ENCODE measurements at places on chromosomes 16 and 17. TPM values are rescaled to one million over a fixed set of nuclear protein-coding genes. Genes with fewer than 3 reads are reported as not detected.

DNA sequence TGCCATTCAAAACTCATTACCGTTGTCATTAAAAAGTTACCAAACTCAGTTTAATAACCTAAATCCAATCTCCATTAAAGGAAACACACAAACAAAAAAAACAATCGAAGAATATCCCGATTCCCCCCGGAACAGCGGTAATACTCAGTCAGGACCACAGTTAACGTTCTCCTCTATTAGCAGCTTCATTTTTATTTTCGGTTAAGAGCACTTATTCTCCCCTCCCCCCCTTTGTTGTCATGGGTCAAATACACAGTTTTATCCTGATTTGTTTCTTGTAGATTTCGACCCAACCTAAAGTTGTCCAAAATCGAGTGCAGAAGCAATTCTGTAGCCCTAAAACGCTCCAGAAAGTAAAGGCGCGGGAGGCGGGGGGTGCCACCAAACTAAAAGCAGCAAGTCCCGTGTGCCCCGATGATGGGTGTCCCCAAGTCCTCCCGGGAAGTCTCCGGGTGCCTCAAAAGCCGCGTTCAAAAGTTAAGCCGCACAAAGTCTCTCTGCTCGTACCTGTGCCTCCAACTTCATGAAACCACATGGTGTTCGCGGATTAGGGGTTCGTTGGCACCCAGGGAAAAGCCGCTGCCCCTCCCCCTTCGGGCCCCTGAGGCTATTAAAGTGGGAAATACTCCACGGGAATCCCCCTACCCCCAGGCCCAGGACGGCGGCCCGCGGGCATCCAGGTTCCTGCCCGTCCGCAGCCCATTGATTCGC is 996 bp downstream of the SUMO2 start:
- DNase-seq, result peak; percentile 46

- no peak for DNase-seq
Observed at GRCh38 chr16:50717091-50717490, 23.7 kb downstream of the NOD2 start.

- no peak for DNase-seq
Observed at GRCh38 chr16:8887952-8888560, 5.9 kb downstream of the LITAFD start.

The OTOP3 gene
- polyA plus RNA-seq, result not detected

DNA sequence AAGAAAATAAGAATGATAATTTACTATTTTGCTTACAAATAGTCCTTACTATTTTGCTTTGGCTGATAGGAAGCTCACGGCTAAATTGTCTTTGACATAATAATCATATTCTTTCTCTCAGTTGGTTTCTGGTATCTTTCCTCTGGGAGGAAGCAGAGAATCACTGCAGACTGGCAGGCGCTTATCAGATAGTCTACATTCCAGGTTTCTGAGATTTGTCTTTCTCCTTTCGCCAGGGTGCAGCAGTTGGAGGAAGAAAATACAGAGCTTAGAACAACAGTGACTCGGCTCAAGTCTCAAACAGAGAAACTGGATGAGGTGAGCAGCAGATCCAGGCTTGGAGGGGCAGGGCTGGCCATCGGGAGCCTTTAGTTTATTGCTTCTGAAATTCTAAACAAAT is 136.1 kb downstream of the RAB11FIP4 start:
- DNase-seq, result no peak

The C16orf96 gene
- polyA plus RNA-seq, result 0.13 TPM

- DNase-seq, result no peak
Observed at GRCh38 chr17:45092911-45093430, 31.9 kb downstream of the NMT1 start.

DNA sequence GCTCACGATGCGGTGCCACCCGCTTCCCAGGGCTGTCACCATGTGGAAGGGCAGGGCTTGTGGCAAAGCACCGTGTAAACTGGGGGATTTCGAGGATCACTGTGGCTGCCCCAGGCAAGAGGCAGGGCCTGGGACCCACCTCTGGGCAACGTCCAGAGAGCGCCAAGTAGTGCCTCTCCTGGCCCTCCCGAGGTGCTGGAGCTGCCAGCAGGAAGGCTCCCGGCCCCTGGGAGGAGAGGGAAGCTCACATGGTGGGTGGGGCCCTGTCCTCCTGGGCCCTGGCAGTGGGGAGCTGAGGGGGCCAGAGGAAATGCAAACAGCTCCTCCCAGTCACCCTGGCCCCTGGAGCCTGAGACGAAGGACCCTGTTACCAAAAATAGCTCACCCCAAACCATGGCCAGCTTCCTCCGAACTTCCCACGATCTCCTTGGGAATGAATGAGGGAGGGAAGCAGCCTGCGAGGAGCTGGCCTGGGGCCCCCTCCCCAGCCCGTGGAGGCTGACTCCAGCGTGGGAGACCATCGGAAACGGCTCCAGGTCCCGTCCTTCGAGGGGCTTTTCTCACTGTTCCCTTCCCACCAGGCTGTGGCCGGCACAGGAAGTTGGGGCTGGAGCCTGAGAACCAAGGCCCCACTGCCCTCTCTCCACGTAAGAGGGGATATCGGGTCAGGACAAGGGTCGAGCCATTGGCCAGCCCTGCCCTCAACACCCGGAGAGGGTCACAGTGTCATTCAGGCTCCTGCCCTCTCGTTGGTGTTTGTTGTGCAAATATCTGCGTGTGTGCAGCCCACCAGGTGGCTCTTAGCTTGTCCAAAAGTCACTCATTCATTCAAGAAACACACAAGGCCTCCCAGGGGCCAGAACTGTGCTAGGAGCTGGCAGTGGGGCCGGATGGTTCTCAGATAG is 17.7 kb downstream of the VASN start:
- peak; percentile 51 for DNase-seq

DNA sequence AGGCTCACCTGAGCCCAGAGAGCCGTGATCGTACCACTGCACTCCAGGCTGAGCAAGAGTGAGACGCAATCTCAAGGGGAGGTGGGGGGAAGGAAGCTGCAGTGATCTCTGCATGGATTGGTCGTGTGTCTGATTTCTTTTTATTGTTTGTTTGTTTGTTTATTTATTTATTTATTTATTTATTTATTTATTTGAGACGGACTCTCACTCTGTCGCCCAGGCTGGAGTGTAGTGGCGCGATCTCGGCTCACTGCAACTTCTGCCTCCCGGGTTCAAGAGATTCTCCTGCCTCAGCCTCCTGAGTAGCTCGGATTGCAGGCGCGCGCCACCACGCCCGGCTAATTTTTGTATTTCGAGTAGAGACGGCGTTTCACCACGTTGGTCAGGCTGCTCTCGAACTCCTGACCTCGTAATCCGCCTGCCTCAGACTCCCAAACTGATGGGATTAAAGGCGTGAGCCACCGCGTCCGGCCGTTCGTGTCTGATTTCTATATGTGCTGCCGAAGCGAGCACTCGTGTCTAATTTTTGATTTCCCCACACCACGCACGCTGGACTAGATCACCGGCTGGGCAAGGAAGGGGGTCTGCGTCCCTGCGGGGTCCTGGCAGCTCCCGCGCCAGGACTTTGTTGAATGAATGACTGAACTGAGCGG is 448 bp upstream of the TNFRSF12A start:
- no peak for DNase-seq

- DNase-seq, result no peak
Observed at GRCh38 chr16:87190288-87191230, 126.6 kb downstream of the C16orf95 start.

- DNase-seq, result no peak
Observed at GRCh38 chr16:66189951-66190350, 176.5 kb upstream of the CDH5 start.

GRCh38 chr17:32460054-32460453 is 15.7 kb downstream of the PSMD11 start:
- DNase-seq, result no peak

DNA sequence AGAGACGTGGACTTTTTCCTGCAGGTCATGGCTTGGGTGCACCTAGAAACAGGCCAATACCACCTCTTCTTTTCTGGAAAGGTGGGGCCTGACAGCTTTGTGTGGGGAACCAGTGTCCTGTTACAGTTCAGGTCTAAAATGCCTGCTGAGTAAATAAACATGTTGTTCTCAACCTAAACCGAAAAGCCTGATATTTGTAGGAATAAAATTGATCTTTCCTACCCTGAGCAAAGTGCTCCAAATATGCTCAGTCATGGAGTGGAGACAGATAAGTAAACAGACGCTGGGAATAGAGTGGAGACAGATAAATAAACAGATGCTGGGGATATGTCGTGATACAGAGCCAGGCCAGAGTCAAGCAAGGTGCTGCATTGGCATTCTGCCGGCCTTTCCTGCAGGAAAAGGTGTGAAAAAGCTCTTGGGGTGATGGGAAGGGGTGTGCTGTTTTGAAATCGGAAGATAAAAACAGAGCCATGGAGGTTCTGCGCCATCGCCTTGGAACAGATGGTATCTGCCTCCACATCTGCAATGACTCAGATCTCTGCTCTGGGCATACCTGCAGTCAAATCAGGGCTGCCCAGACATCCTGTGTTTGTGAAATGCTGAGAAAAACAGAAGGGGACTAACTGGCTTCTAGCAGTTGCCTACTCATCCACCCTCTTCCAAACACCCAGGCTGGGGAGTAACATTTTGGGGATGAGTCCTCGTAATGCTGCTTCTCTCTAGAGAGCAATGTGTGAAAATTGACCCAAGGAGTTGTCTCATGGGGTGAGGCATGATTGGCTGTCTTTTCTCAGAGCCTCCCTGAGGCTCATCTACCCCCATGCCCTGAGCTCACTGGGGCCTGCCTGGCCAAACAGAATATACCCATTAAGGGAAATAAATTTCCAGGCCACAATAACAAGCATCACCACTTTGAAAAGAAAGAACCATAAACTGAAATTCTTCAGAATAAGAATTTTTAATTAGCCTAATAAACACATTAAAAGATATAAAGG is 16.8 kb upstream of the TRPV2 start:
- peak; percentile 40 for DNase-seq

- no peak for DNase-seq
Observed at GRCh38 chr17:79368521-79368920, 242.3 kb downstream of the RBFOX3 start.

DNA sequence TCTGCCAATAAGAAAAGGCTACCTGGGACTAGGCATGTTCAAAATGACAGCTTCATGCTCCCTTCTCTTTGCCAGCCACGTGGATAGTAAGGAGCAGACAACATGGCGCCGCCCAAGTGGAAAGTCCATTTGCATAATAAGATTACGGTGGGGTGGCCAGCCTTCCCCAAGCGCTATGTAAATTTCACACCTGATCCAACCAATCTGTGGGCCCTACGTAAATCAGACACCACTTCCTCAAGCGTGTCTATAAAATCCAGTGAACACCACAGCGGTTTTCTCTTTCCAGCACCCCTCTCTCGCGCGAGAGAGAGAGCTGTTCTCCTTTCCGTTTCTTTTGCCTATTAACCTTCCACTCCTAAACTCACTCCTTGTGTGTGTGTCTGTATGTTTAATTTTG is 140.3 kb upstream of the ERCC4 start:
- DNase-seq, result peak; percentile 35

DNA sequence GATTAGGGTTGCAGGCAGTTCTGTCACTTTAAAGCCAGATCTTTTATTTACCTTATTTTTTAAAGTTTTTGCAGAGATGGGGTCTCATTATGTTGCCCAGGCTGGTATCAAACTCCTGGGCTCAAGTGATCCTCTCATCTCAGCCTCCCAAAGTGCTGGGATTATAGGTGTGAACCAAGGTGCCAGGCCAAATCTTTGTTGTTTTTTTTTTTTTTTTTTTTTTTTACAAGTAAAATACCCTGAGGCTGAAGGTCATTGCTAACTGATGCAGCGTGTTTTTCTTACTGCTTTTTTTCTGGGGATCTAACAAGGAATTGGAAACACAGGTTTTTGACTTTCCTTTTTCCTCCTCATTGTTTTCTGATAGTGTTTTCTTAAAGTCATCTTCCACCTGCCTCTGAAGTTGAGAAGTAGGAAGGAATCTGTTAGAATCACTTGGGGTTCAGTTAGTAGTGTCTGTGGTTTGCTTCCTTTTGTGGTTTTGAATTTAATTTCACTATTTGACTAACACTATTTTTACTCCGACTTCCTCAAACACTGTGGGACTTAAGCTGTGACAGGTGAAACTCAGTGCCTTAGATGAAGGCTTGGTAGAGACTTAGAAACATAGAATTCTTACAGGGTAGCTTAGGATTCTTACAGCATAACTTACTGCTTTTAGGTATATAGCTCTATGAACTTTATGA is 22.2 kb downstream of the CLTC start:
- no peak for DNase-seq

The HSD11B2 gene
- 1,022 TPM for polyA plus RNA-seq

The KRTAP2-3 gene
- polyA plus RNA-seq, result not detected

The HEXD gene
- 42.0 TPM for polyA plus RNA-seq

GRCh38 chr16:89007371-89008249 is 30.6 kb upstream of the CBFA2T3 start:
- no peak for DNase-seq

- DNase-seq, result no peak
Observed at GRCh38 chr17:80738020-80738808, 193.6 kb downstream of the RPTOR start.

The C16orf86 gene
- polyA plus RNA-seq, result 11.2 TPM

The USP22 gene
- polyA plus RNA-seq, result 47.8 TPM

- peak; percentile 20 for DNase-seq
Observed at GRCh38 chr17:27984816-27985215, 57.7 kb upstream of the NLK start.

DNA sequence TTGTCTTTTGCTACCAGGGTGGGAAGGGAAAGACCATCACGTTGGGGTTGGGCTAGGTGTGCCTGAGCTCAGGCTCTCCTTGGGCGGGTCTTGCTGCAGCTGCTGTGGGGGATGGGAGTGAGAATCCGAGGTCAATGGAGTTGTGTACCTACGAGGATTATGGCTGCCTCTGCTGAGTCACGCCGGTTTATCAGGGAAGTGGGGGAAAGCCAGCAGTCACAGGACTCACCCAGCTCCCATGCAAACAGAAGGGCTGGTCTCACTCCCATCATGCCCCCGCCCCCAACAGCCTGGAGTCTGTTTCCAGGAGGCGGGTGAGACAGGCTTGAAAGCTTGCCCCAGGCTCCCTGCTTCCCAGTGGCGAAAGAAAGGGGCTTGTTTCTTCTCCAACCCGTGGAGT is 1259.0 kb upstream of the GOT2 start:
- no peak for DNase-seq

- DNase-seq, result no peak
Observed at GRCh38 chr17:19347323-19348080, 15.0 kb downstream of the B9D1 start.

GRCh38 chr17:17849845-17850373 is 13.1 kb upstream of the SREBF1 start:
- DNase-seq, result no peak
